ENCODE measurements at places on chromosomes 11 and 22.

- DNase-seq: peak; percentile 66
Observed at GRCh38 chr11:9726321-9727022, 62.6 kb downstream of the SWAP70 start.

DNA sequence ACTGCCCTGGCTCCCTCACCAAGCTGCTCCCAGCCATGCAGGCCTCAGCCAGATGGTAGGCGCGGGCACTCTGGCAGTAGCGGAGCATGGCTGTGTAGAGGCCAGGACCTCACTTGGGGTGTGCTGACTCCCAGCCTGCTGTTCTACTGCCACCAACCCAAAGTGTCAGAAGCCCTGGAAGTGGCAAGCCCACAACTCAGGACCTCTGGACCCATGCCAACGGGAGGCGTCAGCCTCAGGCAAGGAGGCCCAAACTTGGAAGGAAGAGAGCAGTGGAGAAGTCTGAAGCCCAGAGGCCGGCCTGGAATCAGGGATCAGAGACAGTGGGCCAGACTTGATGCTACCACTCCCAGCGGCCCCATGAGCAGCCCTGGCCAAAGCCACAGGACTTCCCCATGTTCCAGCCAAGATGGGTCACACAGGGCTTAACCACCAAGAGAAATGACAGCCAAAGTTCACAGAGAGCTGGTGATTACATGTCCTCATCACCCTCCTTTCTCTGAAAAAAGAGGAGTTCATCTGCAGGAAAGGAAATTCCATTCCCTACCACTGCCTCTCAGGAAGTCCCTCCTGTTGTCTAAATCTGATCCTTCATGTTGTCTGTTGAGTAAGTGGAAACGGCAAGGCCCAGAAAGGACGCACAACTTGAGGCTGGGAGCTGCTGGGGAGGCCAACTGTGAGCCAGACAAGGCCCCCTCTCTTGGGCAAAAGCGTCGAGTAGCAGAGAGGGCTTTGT is 4.4 kb downstream of the ARRB1 start:
- no peak for DNase-seq

- no peak for DNase-seq
Observed at GRCh38 chr11:36062796-36063365, 119.0 kb downstream of the LDLRAD3 start.

DNA sequence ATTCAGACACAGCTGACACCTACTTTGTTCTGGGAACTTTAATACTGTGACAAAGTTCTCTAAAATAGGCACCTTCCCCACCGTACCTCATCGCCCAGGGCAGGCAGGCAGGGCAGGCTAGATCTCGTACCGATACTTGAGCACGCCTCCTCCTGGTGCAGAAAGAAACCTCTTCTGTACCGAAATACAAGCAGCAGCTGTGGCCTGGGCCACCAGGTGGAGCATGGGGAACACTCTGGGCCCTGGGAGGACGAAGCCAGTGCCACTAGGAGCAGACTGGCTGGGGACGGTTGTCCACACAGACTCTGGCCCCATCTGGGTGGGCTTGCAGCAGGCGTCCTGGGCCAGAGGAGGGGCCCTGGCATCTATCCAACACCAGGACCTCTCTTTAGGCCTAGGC is 12.8 kb downstream of the PMM1 start:
- DNase-seq: no peak

DNA sequence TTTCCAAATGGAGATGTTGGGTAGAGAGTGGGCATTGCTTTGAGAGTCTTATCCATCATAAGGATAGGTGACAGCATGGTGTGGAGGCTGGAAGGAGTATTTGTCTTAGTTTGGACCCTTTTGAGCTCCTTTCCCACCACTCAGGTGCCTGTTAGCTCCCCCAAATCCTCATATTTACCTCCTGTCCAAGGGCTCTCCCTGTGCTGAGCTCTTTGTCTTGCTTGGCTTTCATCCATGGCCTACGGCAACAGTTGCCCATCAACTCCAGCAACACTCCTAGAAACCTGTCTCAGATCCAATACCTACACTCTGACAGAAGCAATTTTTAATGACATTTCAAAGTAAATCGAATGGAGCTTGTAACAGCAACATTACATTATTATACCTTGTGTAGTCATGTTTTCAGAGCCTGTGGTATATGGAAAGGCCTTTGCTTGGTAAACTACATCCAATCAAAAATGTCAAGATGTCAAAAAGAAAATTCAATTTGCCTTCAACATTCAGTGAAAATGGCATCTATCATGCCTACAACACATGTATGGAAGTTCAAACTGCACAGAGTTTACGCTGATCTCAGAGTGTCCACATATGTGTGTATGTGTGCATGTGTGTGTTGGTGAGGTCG is 49.4 kb upstream of the CCDC90B start:
- DNase-seq: no peak

Measured in astrocyte of the cerebellum (primary cell).